HT-29 (cell line): ENCODE measurements at places on chromosomes 16 and 17. TPM values are rescaled to one million over a fixed set of nuclear protein-coding genes. Genes with fewer than 3 reads are reported as not detected.

- no peak for DNase-seq
Measured at GRCh38 chr17:43976963-43977837, 23.5 kb upstream of the PYY start.

The CD19 gene
- not detected in 2 replicates for total RNA-seq

The DOC2A gene
- 0.89 TPM in 1 of 2 replicates, not detected in the other for total RNA-seq

- peak; percentile 73 for DNase-seq
Measured at GRCh38 chr17:29807520-29808361, 122.3 kb downstream of the SSH2 start.

DNA sequence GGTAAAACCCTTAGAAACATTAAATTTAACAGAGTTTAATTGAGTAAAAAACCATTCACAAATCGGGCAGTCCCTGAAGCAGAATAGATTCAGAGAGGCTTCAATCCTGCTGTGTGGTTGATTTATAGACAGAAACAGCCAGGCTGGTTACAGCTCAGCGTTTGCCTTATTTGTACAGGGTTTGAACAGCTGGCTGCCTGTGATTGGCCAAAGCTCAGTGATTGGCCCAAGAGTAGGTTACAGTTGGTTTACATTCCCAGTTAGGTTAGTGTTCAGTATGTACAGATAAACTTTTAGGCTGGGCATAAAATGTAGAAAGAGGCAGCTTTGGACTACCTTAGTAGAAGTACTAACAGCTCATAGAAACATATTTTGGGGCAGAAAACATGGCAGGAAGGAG lies 210.4 kb upstream of the ELAC2 start:
- DNase-seq: no peak

The TP53TG3 gene
- total RNA-seq: not detected in 2 replicates

The RILP gene
- 13.1 and 13.3 TPM in 2 replicates for total RNA-seq

- DNase-seq: no peak
Measured at GRCh38 chr16:25184771-25185170, 32.0 kb upstream of the AQP8 start.

The LMF1 gene
- 2.1 and 5.2 TPM in 2 replicates for total RNA-seq

The CHAD gene
- total RNA-seq: not detected in 2 replicates

The ICAM2 gene
- 0.21 and 0.64 TPM in 2 replicates for total RNA-seq

GRCh38 chr16:84672276-84673202 lies 24.2 kb downstream of the KLHL36 start:
- DNase-seq: peak; percentile 80

GRCh38 chr16:7318686-7319085 lies 14.0 kb upstream of the RBFOX1 start:
- DNase-seq: no peak

The CBLN1 gene
- total RNA-seq: 0.39 and 2.5 TPM in 2 replicates

DNA sequence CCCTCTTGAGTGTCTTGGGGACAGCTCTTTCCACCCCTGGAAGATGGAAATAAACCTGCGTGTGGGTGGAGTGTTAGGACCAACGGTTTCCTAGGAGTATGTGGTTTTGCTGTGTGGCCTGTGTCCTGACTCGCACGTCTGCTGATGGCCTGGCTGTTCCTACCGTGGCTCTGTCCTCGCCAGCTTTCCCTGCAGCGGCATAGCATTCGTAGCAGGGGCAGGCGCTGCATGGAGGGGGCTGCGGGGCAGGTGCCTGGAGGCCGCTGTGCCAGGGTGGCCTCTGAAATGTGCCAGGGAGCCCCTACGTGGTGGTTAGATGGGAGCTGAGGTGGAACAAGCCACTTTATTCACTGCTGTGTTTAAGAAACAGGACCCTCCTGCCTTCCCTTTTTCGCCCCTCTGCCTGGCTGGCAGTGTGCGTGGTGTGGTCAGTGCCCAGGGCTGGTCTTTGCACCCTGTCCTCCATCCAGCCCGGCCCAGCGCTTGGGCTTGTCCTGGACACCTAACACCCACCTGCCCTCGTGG lies 10.6 kb downstream of the SLC16A3 start:
- no peak for DNase-seq

DNA sequence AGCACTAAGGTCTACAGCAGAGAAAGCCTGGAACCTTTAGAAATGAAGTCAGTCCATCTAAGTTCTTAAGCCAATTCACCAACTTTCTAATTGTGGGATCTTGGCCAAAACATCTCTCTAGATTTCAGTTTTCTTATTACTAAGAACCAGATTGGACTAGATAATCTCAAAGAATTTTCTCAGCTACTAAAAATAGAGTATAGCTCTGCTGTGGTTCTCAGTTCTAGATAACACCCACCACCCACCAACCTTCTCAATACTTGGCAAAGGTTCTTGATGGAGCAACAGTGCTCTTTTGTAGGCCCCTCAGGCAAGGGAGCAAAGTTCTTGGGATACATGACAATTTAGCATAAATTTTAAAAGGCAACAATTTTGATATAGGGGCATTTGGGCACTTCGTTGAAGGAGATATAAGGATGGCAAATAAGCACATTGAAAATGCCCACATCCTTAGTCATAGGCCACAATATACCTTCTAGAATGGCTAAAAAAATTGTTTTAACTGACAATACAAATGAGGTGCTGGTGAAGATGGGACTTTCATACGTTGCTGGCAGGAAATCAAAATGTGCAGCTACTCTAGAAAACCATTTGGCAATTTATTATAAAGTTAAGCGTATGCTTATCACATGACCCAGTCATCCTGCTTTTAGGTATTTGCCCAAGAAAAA lies 74.4 kb upstream of the TMEM132E start:
- DNase-seq: no peak

- no peak for DNase-seq
Measured at GRCh38 chr17:7633093-7633492, 3.2 kb downstream of the SHBG start.

DNA sequence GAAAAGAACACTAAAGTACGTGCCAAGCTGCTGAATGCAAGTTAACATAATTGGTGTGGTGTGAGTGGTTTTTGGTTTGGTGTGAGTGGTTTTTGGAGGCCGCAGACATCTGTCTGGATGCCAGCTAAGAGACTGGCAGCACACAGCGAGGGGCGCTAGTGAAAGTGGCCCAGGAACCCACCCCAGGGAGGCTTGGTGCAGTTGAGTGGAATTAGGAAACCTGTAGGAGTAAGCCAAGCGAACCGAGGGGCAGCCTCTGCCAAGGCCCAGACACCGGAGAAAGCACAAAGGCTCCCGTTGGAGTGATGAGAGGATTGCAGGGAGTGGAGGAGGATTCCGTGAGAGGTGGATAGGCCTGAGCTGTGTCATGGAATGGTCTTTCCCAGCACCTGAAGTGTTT lies 24.6 kb upstream of the SLC5A11 start:
- DNase-seq: no peak

DNA sequence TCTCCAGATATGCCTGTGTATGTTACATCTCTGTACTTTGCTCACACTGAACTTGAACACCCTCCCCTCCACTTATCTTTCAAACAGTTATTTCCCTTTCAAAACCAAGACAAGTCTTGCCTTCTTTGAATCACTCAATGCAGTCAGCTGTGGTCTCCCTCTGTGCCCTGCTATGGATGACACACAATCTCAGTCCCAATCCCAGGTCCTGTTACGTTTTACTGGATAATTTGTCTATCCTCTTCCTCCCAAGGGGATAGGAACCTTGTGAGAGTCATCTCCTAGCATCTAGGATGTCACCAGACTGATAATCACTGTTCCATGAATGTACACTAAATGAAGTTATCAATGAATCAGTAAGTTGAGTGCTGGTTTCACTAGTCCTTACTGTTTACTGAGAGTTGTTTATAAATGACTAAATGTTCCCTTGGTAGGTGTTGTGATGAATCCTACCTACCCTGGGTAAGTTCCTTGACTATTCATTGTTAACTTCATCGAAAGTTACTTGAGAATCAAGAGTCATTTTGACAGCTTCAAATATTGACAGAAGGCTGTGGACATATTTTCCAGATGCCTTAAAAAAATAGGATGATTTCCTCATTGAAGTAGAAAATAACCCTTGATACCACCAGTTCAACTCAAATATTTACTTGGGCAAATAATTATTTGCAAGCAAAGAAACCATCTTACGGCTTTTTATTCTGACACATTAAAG lies 244.9 kb downstream of the PRKCA start:
- no peak for DNase-seq

The SLFN14 gene
- total RNA-seq: not detected in 2 replicates

DNA sequence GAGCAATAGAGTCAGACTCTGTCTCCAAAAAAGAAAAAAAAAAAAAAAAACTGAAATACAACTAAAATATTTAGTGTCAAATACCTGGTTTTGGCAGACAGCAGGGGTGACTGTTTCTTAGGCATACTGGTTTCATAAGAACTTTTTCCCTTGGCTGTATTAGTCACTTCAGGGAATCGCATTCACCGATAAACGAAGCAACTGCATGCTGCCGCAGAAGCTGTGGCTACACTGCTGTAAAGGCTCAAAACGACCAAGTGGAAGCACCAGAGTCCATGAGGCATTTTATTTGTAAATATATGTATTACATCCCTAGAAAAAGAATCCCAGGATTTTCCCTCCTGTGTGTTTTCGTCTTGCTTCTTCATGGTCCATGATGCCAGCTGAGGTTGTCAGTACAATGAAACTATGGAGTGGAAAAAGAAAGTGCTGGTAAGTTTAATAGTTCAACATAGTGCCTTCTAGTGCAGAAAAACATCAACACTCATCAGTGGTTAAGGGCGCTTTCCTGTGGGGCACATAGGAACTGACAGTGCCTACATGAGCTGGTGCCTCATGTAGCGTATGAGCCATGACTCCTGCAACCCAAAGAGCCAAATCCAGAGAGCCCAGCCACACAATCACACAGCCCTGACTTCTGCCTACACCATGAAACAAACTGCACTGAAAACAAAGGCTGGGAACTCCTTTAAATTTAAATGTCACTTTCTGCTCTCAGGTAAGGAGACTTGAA lies 7.3 kb downstream of the RPS15A start:
- DNase-seq: no peak

The TBC1D3E gene
- total RNA-seq: not detected in 2 replicates

- no peak for DNase-seq
Measured at GRCh38 chr17:18237461-18237860, 12.0 kb downstream of the LLGL1 start.
